Thymus (tissue), 14 donors: ENCODE measurements at places on chromosomes 2 and 18. TPM values are rescaled to one million over a fixed set of nuclear protein-coding genes. Genes with fewer than 3 reads are reported as not detected.

DNA sequence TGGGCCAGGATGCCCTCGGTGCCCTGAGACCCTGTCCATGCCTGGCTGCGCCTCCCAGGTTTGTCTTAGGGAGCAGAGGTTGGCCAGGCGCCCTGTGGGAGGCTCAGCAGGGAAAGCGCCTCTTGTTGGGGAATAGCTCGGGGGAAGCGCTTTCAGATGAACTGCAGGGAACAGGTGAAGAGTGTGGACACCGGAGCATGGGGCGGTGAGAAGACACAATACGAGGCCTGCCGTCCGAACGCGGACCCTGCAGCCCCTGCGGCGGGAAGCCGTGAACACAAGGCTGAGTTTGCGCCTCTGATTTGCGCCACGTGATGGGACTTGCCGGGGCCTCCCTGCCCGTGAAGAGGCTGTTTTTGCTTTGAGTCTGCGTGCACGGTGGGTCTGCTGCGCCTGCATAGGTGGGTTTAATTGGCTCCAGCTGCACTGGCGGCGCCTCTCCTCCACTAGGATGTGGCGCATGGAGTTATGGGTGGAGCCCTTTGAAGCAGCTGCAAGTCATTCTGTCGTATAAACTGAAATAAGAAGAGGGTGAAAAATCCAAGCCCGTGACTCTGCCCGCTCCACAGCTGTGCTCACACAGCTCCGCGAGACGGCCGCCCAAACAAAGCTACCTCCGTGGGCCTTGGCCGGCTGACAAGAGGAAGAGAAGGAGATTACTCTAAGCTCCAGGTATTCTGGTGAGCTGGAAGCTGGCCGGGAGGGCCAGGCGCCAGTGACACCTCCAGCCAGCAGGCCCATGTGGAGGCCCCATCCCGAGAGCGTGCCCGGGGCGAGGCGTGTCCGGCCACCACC is 103.5 kb upstream of the CTDP1 start:
- DNase-seq = no peak

GRCh38 chr2:105757433-105757832 is 12.7 kb downstream of the NCK2 start:
- DNase-seq = no peak

GRCh38 chr2:232435805-232436204 is 20.1 kb upstream of the ALPI start:
- DNase-seq = no peak

DNA sequence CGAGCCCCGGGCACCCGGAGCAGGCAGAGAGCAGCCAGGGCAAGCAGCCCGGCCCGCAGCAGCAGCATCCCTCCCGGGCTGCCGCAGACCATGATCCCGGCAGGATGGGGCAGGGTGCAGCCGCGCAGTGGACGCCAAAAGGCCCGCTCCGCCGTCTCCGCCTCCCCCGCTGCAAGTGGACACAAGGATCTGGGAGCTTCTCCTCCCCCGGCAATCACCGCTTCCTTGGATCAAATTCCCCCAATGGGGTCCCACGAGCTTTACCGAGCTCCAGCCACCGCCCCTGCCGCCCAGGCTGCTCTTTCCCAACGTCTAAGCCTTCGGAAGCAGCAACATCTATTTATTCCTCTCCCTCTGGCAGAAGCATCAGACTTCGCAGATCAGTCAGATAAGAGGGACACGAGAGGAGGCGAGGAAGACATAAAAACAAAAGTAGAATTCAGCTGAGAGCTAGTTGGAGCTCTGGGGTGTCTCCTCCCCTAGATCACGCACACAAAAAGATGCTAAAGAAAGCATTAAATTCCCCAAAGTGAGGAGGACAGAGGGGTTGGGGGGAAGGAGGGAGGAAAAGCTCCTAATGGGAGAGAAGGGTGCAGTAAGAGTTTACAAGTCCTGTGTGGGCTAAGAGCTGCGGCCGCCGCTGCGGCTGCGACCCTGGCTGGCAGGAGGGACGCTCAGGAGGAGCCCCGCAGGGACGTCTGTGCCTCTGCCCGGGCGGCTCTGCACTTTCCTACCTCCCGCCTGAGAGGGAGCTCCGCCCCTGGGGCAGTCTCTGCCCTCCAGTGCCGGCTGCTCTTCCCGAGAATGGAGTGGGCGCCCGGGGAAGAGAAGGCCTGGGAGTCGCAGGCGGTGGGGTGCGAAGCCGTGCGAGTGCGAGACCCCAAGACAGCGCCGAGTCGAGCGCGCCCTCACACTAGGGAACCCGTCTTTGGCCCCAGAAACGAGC is at the start of gene FRZB:
TSS of gene FRZB (minus strand) at position 177 of the 946 bp plus-strand sequence. CDS start at position 92, 85 bp downstream.
- DNase-seq = peak; percentile 40

Gene CCL20
- 2.8 TPM for total RNA-seq

GRCh38 chr2:213175673-213176247 is 24.3 kb upstream of the IKZF2 start:
- no peak for DNase-seq

Gene TUBB6
- 24.9 TPM for total RNA-seq

- DNase-seq = no peak
These were observed 57.3 kb upstream of the C2orf15 start for GRCh38 chr2:99084256-99084655.

DNA sequence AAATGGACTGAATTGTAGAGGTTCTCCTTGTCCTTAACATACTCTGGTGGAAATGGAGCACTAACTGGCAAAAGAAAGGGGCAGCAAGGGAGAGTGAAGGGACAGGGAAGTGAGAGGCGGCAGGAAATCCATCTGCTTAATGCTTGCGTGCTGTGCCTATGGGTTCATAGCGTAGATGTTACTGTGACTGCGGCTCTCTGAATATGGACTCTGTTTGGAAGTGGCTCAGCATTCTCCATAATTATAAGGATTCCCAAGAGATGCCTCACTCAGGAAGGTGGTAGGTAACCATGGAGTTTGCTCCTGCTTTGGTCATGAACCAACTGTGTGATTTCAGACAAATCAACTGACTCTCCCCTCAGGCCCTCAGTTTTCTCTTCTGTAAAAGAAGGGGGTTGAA is 50.0 kb downstream of the MYO3B start:
- no peak for DNase-seq

GRCh38 chr18:3794537-3795348 is 344.8 kb downstream of the TGIF1 start:
- DNase-seq = no peak

- DNase-seq = no peak
These were observed 5.4 kb downstream of the ACTR3 start for GRCh38 chr2:113895301-113895700.

- DNase-seq = no peak
These were observed 72.7 kb upstream of the ST8SIA5 start for GRCh38 chr18:46829531-46829930.
